Gastrocnemius medialis (tissue), 4 donors: ENCODE measurements at places on chromosomes 13 and 19. TPM values are rescaled to one million over a fixed set of nuclear protein-coding genes. Genes with fewer than 3 reads are reported as not detected.

DNA sequence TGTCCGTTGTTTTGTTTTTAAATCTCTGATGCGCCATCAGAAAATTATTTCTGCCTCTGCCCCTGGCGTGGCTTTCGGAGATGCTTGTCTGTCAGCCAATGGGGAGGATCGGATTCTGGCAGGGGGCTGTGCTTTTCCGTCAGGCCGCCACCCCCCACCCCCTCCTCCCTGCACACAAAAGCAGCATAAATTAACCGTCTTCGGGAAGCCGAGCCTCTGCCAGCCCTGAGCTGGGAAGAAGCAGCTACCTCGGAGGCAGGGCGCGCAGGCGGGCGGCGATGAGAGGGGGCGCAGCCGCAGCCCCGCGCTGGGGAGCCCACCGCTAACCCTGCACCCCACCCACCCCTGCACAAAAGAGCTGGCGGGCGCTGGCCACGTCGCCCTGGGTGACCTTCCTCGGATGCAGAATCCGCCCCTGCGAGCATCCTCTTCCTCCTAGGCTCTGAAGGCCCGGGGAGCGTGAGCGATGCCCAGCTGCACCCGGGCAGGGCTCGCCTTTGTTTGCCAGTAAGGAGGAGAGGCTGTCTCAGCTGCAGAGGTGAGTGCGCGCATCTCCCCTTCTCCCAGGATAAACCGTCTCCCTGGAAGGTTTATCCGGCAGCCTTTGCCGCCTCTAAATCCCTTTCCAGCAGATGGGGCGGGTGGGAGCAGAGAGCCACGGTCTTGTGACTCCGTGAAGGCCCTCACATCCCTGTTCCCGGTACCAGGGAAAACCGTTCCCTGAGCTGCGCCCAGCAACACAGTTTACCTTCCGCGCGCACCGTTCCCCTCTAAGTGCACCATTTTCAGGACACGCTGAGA is at the start of gene ATCAY:
TSS of gene ATCAY (plus strand) at position 215 of the 801 bp plus-strand sequence. CDS start 5,083 bp downstream, outside the sequence.
- peaks cover 64% of the 10 kb centered on the region for H3K27me3 ChIP-seq
- no peak within 1 kb of the TSS for H3K4me3 ChIP-seq
- H3K27ac ChIP-seq, result no peak within 1 kb of the TSS

GRCh38 chr13:100131863-100132574 is 43.1 kb downstream of the PCCA start:
- no peak overlapping the region for H3K4me3 ChIP-seq
- H3K36me3 ChIP-seq, result no peaks in the 10 kb centered on the region
- no peaks in the 10 kb centered on the region for H3K27me3 ChIP-seq
- H3K27ac ChIP-seq, result no peak overlapping the region

GRCh38 chr13:97946951-97947588 is 6.4 kb upstream of the IPO5 start:
- no peaks in the 10 kb centered on the region for H3K4me1 ChIP-seq
- no peaks in the 10 kb centered on the region for H3K36me3 ChIP-seq
- H3K4me3 ChIP-seq, result no peak overlapping the region
- no peaks in the 10 kb centered on the region for H3K27me3 ChIP-seq
- no peak overlapping the region for H3K27ac ChIP-seq
- no peak for DNase-seq

DNA sequence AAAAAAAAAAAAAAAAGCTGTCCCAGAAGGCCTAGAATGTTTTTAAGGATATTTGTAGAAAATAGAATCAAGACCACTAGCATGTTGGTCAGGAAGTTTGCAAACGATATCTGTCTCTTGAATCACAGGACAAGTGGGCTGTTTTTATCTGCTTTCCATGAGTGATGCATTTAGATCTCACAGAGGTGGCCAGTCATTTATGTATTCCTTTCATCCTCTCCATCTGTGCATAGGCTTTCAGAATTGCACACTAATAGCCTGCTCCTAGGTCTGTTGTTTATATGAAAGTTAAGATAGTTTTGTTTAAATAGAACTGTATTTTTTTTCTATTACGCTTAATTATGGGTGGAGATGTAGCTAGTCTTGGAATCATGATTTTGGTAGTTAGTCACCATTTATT is 289.5 kb downstream of the SHISA2 start:
- H3K36me3 ChIP-seq, result no peaks in the 10 kb centered on the region
- H3K4me1 ChIP-seq, result no peaks in the 10 kb centered on the region
- no peak for DNase-seq
- H3K27ac ChIP-seq, result no peak overlapping the region
- no peaks in the 10 kb centered on the region for H3K27me3 ChIP-seq
- H3K4me3 ChIP-seq, result no peak overlapping the region

- DNase-seq, result no peak
- H3K4me3 ChIP-seq, result no peak overlapping the region
- no peaks in the 10 kb centered on the region for H3K4me1 ChIP-seq
- no peaks in the 10 kb centered on the region for H3K27me3 ChIP-seq
- no peaks in the 10 kb centered on the region for H3K36me3 ChIP-seq
Measured at GRCh38 chr13:23750383-23751121, 138.6 kb downstream of the MIPEP start.

DNA sequence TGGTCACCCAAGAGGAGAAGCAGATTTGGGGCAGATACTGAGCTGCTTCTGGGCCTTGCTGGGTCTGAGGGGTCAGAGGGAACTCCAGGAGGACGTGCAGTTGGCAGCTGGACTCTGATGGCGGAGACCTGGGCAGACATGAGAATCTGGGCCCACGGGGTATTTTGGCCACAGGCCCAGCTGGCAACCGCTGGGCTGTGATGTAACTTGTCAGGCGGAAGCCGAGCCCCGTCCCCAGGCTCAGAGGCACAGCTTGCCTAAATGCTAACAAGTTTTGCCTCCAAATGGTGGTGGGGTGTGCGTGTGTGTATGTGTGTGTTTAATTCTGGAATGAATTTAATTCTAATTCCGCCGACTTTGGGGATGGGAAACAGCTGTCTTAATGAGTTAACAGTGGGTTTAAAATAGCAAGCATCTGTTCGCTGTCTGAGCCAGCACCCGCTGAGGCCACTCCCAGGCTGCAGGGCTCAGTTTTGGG is 11.6 kb downstream of the ZNRF4 start:
- no peak overlapping the region for H3K27ac ChIP-seq
- no peaks in the 10 kb centered on the region for H3K4me1 ChIP-seq
- peaks cover 8% of the 10 kb centered on the region for H3K27me3 ChIP-seq
- DNase-seq, result no peak
- no peaks in the 10 kb centered on the region for H3K36me3 ChIP-seq

- no peaks in the 10 kb centered on the region for H3K36me3 ChIP-seq
- peaks cover 4% of the 10 kb centered on the region for H3K4me1 ChIP-seq
- H3K27me3 ChIP-seq, result no peaks in the 10 kb centered on the region
- no peak for DNase-seq
Measured at GRCh38 chr19:9149997-9150396, 9.8 kb downstream of the ZNF317 start.

GRCh38 chr19:6092329-6093286 is 17.7 kb downstream of the RFX2 start:
- H3K4me1 ChIP-seq, result peaks cover under 1% of the 10 kb centered on the region
- DNase-seq, result peak; percentile 50
- peak overlapping the region; percentile 29 for H3K27ac ChIP-seq
- H3K4me3 ChIP-seq, result peak overlapping the region; percentile 32
- peaks cover 2% of the 10 kb centered on the region for H3K27me3 ChIP-seq

The GMIP gene
- 2.6 TPM for total RNA-seq

The GNG7 gene
- 0.56 TPM for total RNA-seq

The IL11 gene
- 0.66 TPM for total RNA-seq

The PTGER1 gene
- total RNA-seq, result not detected

The DIRAS1 gene
- total RNA-seq, result 0.62 TPM
